Naive thymus-derived CD4-positive, alpha-beta T cell (primary cell): ENCODE measurements at places on chromosomes 4 and X. TPM values are rescaled to one million over a fixed set of nuclear protein-coding genes. Genes with fewer than 3 reads are reported as not detected.

Gene RNF212
- 2.2 and 3.1 TPM in 2 replicates for total RNA-seq

Gene TXK
- total RNA-seq = 117 TPM

Gene CT55
- not detected for total RNA-seq

Gene GJB1
- not detected in 2 replicates for total RNA-seq

Gene PPM1K
- total RNA-seq = 92.7 TPM

Gene TENM3
- not detected for total RNA-seq

Gene MMRN1
- total RNA-seq = 1.1 TPM

Gene SUPT20HL1
- not detected in 2 replicates for total RNA-seq

Gene INTU
- 0.22 TPM for total RNA-seq

Gene BRS3
- not detected for total RNA-seq

Gene RAB28
- total RNA-seq = 16.1 TPM

Gene CFAP47
- not detected for total RNA-seq

Gene TIGD4
- total RNA-seq = not detected

Gene F9
- total RNA-seq = not detected

Gene ENOX2
- total RNA-seq = 12.1 TPM

Gene ESX1
- not detected for total RNA-seq

Gene PKD2
- total RNA-seq = 7.5 TPM

Gene SSX1
- total RNA-seq = not detected

Gene ARX
- total RNA-seq = not detected

Gene CXorf49
- not detected for total RNA-seq

Gene MGARP
- total RNA-seq = 0.70 TPM

Gene SERTM2
- not detected for total RNA-seq

Gene PLP1
- not detected for total RNA-seq

Gene CSAG1
- not detected for total RNA-seq

Gene EVC2
- 0.27 TPM for total RNA-seq
